G401 (cell line): ENCODE measurements at places on chromosomes 7 and 10. TPM values are rescaled to one million over a fixed set of nuclear protein-coding genes. Genes with fewer than 3 reads are reported as not detected.

- DNase-seq, result no peak
These were observed 158.0 kb downstream of the KCND2 start for GRCh38 chr7:120431016-120431415.

DNA sequence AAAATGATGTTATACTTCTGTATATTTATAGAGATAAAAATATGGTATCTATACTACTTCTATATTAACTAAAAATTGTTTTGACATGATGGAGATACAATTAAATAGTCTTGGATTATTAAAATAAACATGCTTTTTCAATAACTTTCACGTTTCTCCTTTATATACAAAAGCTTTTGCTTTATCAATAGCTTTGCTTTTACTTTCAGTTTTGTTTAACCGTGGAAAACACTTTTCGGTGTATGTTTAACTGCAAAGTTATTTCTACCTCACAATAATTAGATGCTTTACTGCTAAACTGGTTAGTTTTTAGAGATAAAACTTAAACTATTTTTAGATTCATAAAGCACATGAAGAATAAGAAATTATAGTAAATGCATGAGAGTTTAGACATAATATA lies 432.1 kb upstream of the PCDH15 start:
- DNase-seq, result no peak

GRCh38 chr10:70265032-70265689 lies 18.6 kb downstream of the NPFFR1 start:
- DNase-seq, result peak; percentile 76

DNA sequence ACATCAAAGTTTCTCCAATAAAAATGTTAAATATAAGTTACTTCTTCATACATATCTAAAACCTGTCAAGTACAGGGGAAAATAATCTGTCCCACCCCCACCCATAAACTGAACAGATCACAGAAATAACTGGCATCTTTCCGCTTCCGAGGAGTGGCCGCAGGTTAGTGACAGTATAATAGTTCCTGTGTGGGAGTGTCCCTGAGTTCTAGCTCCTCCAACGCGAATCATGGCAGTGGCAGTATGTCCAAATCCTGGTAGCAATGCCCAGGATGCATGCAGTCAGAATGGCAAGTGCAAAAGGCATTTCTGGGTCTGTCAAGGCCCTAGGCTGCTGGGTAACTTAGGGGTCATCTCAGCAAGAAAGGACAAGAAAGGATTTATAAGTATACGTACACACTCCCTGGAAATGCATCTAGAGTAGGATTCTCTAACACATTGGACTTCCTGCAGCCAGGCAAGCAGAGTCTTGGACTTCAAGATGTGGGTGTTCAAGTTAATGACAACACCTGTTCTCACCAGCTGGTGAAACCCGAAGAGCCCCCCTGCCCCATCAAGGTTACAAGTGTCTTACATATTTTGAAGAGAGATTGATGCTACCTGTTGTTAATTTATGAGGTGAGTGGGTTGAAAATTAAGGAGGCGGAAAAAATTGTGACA lies 94.4 kb upstream of the COL1A2 start:
- no peak for DNase-seq

DNA sequence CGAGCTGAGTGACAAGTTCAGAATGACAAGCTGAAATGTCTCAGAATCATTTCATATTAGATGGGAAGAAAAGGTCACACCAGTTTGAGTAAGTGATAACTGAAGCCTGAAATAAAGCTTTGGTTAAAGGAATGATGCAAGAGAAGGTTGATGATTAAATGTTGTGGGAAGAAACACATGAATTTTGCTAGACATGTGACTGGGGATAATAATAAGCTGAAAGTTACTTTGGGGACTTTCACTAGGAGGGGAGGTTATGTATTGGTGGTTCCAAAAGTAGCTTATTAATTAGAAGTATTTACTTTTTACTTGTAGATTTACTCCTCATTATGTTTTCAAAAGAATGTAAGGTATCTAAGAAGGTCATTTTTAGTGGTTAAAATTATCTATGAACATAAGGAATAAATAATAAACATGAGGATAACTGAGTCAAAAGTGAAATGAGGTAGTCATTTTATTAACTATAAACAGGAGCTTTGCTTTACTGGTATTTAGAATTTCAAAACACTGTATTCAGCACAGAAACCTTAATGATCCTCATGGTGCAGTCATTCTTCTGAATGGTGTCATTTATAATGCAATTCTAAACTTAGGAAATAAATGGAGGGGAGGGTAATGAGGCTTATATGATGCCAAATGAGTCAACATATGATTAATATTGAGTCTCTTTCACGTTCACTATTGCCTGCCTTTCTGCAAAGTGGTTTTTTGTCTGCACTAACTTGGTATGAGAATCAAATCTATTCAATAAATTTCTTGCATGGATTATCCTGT lies 63.7 kb downstream of the PRKG1 start:
- DNase-seq, result no peak

DNA sequence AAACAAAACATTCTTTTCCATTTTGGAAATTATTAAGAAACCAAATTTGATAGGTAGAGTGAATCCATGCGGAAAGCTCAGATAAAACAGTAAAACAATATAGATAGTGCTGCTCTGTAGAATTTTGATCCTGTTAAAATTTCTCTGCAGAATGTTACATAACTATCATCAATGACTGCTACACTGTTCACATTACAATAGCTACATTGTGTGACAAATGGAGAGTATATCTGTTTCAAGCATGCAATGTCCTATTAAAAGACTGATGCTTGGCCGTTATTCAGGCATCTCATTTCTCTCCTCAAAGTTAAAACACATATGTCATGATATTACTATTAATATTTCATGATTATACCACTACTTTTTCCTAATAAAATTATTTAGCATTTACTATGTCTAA lies 14.7 kb upstream of the TMEM106B start:
- DNase-seq, result no peak

GRCh38 chr10:29482591-29483431 lies 152.0 kb downstream of the SVIL start:
- DNase-seq, result no peak

- no peak for DNase-seq
These were observed 117.9 kb downstream of the CFTR start for GRCh38 chr7:117597755-117598154.

- DNase-seq, result no peak
These were observed 7.1 kb downstream of the MICALL2 start for GRCh38 chr7:1452205-1452604.

DNA sequence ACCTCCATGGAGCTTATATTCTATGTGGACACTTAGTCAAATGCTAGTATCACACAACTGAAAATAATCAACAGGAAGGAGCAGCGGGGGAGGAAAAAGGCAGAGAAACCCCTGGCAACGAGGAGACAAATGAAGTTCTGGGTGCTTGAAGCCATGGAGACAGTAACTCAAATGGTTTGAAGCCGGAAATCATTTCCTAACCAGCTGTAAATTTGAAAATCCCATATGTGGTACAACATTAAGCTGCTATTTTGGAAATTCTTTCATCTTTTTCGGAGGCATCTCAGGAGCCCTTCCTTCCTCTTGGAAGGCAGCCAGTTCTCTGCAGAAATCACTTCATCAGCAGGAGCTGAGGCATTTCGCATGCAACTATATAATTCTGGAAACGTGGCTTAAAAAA lies 91.4 kb downstream of the PPP1R3C start:
- peak; percentile 8 for DNase-seq

DNA sequence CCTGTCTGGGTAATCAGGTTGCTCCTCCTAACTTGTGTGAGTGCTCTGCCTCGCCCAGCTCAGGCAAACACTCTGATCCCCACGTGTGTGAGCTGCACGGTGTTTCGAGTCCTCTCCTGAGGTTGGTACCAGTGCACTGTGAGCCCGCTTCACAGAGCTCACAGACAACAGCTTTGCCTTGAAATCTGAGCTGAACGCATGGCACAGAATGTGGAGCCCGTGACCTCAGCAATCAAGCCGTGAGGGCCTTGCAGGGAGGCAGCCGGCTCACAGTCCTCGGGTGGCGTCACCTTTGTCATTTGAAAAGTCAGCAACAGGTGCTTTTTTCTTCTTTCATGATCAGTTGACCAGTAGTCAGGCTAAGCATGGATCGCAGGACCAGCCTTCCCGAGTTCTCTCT lies 60.2 kb upstream of the ADGRA1 start:
- DNase-seq, result no peak

GRCh38 chr10:129883029-129883428 lies 81.0 kb downstream of the EBF3 start:
- DNase-seq, result no peak

Gene ACBD7
- 7.3 and 13.1 TPM in 2 replicates for total RNA-seq

Gene TBX20
- total RNA-seq, result not detected in 2 replicates

Gene COBL
- not detected in 2 replicates for total RNA-seq

Gene SFTPA2
- total RNA-seq, result not detected in 2 replicates

Gene ASAH2
- total RNA-seq, result 0.20 TPM in 1 of 2 replicates, not detected in the other

Gene TMEM273
- not detected in 2 replicates for total RNA-seq
